Germinal center (tissue), 1 donor: ENCODE measurements at places on chromosomes 3 and 15.
A peak's percentile ranks its signal among the peaks of the same experiment; 100 is the strongest.

GRCh38 chr3:42653560-42654330, at the start of gene ZBTB47:
Gene ZBTB47 (plus strand): TSS chr3:42653697. CDS start chr3:42658356, 4,659 bp downstream.
- peak; percentile 30 for DNase-seq

GRCh38 chr3:56323986-56324420, 144.3 kb downstream of the ERC2 start:
- DNase-seq, result no peak

GRCh38 chr3:162082516-162082915, 585.9 kb downstream of the OTOL1 start:
- DNase-seq, result no peak

DNA sequence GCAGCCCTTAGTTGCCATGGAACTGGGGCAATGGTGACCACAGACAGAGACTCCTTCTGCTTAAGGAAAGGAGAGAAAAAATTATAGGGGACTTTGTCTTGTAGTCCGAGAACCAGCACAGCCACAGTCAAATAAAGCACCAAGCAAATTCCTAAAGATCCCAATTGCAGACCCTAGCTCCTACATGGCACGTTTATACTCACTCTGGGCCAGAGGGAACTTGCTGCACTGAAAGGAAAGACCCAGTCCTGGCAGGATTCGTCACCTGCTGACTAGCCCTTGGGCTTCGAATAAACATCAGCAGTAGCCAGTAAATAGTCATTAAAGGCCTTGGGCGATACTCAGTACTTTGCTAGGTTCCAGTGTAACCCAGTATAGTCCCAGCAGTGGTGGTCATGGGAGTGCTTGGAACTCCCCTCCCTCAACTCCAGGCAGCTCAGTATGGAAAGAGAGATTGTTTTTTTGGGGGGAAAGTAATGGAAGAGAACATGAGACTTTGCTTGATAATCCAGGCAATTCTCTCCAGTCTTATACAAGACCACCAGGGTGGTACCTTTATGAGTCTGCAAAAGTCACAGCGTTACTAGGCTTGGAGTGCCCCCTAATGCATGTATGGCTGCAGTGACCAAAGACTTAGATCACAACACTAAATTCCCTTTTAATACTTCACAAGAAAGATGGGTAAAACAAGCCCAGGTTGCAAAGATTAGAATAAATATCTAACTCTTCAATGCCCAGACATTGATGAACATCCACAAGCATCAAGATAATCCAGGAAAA, 66.4 kb upstream of the AGTR1 start:
- DNase-seq, result no peak

GRCh38 chr3:8500319-8500988, 1.2 kb upstream of the LMCD1 start:
- no peak for DNase-seq

DNA sequence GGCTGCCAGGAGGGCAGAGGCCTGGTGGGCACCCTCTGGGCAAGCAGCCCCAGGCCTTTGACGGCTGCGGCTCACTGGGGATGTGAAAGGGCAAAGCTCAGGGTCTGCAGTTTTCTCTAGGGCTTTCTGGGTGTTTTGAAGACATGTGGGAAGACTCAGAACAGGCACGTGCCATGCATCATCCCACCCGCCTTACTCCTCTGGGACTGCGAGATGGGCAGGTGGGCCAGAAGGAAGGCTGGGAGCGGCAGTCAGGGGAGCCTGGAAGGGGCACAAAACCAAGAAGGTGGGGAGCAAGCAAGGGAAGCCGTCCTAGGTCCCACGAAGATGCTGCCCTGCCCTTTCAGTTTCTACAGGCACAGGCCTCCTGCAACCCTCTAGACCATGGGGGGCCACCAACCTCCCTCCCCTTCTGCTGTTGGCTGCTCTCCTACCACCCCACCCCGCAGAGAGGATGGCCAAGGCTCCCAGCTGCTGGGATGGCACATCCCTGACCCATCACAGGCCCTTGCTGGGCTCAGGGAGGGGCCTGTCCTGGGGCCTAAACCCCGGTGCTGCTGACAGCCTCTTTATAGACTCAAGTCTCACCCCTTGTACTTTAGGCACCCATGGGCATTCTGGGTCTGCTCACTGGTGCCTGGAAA, 71.8 kb upstream of the CTSH start:
- DNase-seq, result no peak

DNA sequence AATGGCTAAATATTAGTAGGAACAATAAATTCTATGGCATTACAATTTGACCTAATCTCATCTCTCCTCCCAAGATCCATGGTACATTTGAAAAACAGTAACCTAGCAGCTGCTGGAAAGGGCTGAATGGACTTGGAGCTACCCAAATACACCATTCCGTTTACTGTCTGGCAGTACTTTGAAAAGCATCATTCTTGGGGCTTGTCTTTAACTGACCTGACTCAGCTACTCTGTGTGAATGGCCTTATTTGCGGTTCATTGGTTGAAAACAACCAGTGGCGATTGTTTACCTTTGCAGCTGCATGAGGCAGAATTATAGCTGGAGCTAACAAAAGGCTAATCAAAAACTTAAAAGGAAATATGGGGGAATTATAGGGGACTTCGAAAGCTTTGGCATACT, 311.2 kb upstream of the MCTP2 start:
- no peak for DNase-seq

DNA sequence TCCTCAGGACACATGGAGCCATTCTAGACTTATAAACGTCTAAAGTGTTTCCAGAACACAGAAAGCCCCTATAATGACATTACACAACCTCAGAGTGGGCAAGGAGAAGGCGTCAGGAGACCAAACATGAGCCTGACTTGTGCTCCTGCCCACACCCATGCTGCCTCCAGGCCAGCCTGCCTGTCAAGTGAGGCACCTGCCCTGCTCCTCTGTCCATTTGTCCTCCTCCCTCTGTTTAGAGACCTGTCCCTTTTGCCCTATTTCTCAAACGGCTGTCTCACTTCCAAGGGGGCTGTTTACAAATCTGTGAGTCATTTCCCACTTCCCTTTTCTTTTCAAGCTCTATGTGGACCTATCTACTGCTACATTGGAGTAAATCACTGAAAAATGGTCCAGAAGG, 21.0 kb downstream of the ZDHHC3 start:
- DNase-seq, result peak; percentile 53

DNA sequence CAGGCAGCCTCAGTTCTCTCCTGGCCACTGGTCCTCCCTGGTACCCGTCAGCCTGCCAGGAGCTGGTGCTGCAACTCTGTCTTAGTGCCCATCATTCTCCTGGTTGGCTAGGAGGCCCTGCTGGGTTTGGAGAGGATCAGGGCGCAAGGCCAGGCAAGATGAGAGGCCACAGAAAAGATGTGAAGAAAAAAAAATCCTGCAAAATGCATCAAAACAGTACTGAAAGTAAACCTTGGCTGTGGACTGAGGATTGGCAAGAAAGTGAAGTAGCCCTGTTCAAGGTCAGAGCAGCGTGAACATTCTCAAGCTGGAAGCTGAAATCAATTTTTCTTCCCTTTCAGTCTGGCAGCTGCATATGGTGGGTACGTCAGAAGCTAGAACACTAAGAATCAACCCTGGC, 74.2 kb downstream of the GTF2E1 start:
- no peak for DNase-seq

GRCh38 chr3:138249636-138250035, 62.5 kb downstream of the ARMC8 start:
- DNase-seq, result no peak

DNA sequence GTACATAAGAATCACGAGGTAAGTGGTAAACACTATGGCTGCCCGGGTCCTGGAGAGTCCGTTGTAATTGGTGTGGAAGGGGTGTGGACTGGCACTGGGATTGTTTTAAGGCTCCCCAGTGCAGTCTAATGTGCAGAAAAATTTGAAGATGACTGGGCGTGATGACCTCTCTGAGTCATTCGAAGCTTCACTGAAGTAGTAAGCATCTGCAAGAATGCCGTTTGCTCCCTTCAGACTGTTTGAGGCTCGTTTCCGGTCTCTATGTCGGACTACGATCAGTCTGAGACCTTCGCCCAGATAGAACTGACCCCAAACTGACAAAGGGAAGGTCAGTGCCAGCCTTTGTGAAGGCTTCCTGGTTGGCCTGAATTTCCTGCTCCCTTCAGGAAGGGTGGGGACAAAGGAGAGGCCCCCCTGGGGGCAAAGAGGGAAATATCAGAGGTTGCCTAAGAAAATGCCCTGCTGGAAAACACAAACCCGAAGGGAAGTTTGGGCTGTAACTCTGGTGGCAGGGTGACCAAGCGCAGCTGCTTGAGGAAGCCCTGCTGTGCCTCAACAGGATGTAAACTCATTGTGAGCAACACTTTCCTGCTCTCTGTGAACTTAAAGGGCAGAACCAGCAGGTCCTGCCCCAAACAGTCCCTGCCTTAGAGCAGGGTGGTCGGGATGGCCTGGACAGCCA, 34.6 kb downstream of the BTD start:
- DNase-seq, result peak; percentile 32

DNA sequence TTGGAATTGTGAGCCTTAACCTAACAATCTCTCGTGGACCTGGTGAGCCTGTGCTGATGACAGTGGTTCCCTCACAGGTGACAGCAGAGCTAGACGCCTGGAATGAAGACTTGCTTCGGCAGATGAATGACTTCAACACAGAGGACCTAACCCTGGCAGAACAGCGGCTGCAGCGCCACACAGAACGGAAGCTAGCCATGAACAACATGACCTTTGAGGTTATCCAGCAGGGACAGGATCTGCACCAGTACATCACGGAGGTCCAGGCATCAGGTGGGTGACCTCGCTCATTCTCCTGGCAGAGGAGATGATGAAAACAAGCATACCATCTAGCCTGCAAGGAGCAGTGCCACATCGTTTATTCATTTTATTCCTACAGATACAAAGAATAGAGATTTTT, 316.9 kb upstream of the UMPS start:
- DNase-seq, result no peak

GRCh38 chr3:196203846-196204245, 7.4 kb downstream of the ZDHHC19 start:
- DNase-seq, result no peak

DNA sequence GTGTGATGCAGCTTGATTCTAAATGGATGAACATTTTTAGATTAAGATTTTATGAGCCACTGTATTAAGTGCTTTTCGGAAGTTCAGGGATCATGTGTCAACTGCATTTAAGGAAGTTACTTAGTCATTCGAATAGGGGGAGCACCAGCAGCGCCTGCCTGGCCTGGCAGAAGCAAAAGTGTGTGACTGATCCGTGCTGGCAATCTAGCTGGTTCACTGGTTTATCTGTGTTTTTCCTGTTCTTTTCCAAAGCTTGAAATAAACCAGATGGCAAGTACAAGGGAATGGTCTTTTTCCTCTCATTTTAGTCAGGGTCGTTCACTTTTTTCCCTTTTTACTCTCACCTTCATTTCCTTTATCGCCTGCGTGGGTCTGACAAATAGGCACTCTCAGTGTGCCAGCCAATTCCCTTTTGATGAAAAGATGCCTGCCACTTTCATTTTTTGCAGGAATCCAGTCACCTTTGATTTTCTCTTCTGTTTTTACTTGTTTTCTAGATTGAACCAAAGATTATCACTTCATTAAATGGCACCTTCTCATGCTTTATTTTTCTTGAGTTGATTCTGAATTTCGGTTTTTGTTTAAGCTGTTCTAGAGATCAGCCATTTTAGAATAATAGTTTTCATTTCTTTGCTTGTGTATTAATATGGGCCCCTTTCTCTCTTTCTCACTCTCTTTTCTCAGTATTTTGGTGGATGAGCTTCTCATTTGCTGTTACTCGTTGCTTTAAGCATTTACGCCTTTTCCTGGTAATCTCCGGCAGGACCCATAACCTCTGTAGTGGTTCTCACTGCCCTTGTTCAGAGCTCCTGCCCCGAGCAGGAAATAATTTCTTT, 2.8 kb downstream of the ABHD2 start:
- DNase-seq, result peak; percentile 49

GRCh38 chr3:63949005-63949404, 36.8 kb upstream of the SCAANT1 start:
- no peak for DNase-seq
